ENCODE measurements at places on chromosomes 7 and 10.

DNA sequence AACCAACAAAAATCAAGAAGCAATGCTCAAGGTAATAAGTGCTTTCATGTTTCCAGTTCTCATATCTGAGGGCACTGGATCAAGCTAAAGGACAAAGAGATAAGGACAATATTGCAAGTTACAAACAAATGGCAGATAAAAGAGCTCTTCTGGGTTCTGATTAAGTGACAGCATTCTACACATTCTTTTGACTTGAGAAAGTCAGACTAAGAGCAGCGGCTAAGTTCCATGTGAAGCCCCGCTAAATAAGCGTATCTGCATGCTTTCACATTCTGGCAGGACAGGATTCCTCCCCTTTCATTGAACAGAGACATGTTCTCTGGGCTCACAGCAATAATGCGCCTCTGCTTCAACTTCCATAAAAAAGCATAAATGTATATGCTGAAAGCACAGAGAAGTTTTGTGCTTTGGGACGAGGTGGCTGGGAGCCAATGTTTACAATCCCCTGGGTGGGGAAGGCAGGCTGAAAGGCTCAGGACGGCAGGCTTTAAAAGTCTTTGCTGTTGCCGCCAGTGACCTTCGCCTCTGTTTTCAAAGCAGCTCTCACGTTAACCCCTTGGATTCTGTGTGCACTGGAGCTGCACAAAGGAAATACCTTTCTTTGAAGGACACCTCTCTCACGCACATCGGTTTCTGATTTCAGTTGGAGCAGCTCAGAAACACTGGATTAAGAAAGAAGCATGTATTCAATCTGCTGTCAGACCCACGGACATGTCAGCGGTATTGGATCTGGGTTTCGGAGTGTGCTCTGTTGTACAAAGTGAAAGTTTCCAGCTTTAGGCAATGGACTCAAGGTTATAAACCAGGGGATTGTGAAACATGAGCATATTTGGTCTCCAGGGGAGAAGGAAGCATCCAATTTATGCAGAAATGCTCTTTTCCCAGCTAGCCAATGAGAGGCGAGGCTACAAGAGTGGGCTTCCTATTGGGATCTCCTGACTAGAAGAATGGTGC, 105.4 kb upstream of the FAM133B start:
- peak; percentile 50 for DNase-seq

DNA sequence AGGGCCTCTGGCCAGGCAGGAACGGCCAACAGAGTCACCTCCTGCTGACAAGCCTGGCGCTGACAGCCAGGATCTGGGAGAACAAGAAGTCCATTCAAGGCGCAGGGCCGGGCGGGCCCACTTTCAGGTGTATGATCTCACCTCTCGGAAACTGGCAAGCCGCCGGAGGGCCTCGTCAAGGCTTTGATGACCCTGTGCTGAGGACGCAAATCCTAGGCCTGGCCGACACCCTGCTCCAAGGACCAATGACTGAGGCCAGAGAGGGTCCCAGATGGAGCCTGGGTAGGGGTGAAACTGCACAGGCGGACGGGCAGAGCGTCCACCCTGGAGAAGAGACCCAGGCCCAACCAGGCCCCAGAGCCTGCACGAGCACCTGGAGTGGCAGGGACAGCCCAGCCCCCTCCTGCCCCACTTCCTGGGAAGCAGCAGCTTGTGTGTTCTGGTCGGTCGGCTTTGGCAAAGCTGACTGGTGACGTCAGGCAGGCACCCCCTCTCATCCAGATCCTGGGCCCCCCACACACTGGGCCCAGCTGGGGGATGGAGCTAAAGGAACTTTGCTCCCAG, 30.6 kb downstream of the MYL10 start:
- no peak for DNase-seq

DNA sequence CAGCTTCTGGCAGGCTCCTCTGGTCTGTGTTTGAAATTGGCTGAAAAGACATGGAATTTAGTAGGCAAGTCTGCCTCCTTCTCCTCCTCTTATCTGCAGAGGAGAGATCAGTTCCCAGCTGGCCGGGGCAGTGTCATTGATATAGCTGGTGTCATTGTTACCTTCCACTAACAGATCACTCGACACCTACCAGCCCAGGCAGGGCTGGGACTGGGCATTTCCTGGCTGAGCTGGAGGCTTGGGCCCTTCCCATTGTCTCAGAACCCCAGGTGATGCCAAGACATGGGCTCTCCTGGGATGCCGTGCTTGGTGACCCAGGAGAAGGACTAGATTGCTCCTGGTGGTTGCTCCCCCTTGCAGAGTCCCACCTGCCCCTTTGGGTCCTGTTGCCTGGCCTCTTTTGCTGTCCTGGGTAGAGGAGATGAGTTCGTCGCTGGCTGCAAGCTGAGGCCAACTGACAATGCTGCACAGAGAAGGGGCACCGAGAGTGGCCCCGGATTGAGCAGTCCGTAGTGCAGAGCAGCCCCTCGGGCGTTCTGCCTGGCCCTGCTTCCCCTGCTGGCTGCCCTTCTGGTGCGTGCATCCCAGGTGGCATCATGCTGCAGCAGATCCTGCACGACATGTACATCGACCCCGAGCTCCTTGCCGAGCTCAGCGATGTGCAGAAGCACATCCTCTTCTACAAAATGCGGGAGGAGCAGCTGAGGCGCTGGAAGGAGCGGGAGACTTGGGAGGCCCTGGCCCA, at the start of gene SH2D4B:
Gene SH2D4B, plus strand, starts transcription at position 167 of the 745 bp plus-strand sequence. Its CDS starts 430 bp downstream, at position 597.
- DNase-seq = no peak

- DNase-seq = peak; percentile 45
These were observed 160.0 kb downstream of the SLIT1 start for GRCh38 chr10:97025613-97026242.

GRCh38 chr7:30331338-30331737, 46.9 kb downstream of the ZNRF2 start:
- no peak for DNase-seq

GRCh38 chr7:55569269-55569663, 3.0 kb downstream of the VOPP1 start:
- DNase-seq = no peak

- DNase-seq = no peak
These were observed 1.5 kb upstream of the SFMBT2 start for GRCh38 chr10:7412237-7412927.

- DNase-seq = peak; percentile 14
These were observed 51.3 kb downstream of the POLL start for GRCh38 chr10:101536800-101537199.

DNA sequence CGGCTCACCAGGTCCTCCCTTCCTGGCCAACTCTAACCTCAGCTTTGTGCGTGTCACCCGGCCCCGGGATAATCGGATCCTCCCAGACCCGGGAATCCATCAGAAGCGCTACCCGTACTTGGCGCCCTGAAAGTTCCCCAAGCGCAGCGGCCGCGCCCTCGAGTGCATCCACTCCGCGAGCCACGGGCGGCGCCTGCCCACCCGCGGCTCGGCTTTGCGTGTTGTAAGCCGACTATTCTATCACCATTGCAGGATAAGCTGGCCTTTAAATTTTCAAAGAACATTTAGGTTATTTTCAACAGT, 35.7 kb upstream of the EBLN1 start:
- DNase-seq = no peak

- no peak for DNase-seq
These were observed 99.2 kb downstream of the FOXL3 start for GRCh38 chr7:388961-389701.

DNA sequence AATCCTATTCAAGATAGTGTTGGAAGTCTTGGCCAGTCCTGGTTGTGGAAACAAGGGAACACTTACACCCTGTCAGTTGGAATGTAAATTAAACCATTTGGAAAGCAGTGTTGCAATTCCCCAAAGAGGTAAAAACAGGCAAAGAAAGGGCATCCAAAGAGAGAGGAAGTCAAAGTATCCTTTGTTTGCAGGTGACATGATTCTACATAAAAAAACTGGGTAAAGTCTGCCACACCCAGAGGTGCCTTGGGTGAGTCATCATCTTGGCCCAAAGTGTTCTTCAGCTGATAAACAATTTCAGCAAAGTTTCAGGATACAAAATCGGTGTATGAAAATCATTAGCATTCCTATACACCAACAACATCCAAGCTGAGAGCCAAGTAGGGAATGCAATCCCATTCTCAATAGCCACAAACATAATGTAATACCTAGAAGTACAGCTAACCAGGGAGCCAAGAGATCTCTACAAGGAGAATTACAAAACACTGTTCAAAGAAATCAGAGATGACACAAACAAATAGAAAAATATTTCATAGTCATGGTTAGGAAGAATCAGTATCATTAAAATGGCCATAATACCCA, 278.7 kb downstream of the SDK1 start:
- DNase-seq = no peak
